ENCODE measurements at places on chromosomes 5 and 9.

- DNase-seq: no peak
Observed at GRCh38 chr5:72210888-72211678, 103.8 kb downstream of the MAP1B start.

GRCh38 chr9:37333288-37333687 is 89.2 kb upstream of the GRHPR start:
- no peak for DNase-seq

GRCh38 chr9:95749493-95749892 is 126.0 kb upstream of the ERCC6L2 start:
- DNase-seq: no peak

DNA sequence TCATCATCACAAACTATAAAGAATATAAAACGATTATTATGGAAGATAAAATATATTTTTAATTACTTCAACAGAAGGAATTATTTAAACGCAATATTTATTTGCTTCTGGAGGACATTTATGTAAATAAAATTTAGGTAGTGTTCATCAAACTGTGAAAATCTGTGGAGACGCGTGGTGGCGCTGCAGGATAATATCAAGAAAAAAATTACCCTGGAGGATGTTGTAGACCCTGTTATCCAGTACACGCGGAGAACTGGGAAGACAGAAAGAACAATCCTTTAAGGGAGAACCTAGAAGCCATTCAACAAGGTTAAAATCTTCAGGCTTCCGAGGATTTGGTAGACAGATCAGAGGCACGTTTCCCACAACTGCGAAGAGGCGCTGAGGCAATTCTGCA is at the start of gene PCDHB12:
PCDHB12 (plus strand) TSS at position 242 of the 400 bp plus-strand sequence. CDS start 189 bp downstream, outside the sequence.
- DNase-seq: no peak

- no peak for DNase-seq
Observed at GRCh38 chr9:116504893-116505480, 182.1 kb upstream of the TRIM32 start.

DNA sequence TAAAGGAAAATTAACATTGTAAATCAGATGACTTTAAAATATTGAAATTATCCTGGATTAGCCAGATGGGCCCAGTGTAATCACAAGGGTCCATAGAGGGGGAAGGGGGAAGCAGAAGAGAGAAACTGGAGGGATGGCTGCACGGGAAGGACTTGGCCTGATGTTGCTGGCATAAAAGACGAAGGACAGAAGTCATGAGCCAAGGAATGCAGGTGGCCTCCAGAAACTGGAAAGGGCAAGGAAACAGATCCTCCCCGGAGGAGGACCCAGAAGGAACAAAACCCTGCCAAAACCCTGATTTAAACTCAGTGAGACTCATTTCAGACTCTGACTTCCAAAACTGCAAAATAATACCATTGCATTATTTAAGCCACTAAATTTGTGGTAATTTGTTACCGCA is 100.2 kb downstream of the ADAMTS2 start:
- DNase-seq: no peak
